ENCODE measurements at places on chromosomes 16 and 17. TPM values are rescaled to one million over a fixed set of nuclear protein-coding genes. Genes with fewer than 3 reads are reported as not detected.
A peak's percentile ranks its signal among the peaks of the same experiment; 100 is the strongest.

- H3K27me3 ChIP-seq: no peaks in the 10 kb centered on the region
- peaks cover 20% of the 10 kb centered on the region for H3K4me1 ChIP-seq
- H3K27ac ChIP-seq: peak overlapping the region; percentile 90
Observed at GRCh38 chr17:81551458-81552243, 502 bp downstream of the FAAP100 start.

- peak within 1 kb of the TSS; percentile 61 for H3K4me3 ChIP-seq
- H3K27ac ChIP-seq: peak within 1 kb of the TSS; percentile 76
- no peak for DNase-seq
- peaks cover 4% of the 10 kb centered on the region for H3K27me3 ChIP-seq
Observed at GRCh38 chr17:42760652-42761581, at the start of gene RAMP2. Gene RAMP2, plus strand, starts transcription at chr17:42761227. Its CDS starts 35 bp downstream, at chr17:42761262.

DNA sequence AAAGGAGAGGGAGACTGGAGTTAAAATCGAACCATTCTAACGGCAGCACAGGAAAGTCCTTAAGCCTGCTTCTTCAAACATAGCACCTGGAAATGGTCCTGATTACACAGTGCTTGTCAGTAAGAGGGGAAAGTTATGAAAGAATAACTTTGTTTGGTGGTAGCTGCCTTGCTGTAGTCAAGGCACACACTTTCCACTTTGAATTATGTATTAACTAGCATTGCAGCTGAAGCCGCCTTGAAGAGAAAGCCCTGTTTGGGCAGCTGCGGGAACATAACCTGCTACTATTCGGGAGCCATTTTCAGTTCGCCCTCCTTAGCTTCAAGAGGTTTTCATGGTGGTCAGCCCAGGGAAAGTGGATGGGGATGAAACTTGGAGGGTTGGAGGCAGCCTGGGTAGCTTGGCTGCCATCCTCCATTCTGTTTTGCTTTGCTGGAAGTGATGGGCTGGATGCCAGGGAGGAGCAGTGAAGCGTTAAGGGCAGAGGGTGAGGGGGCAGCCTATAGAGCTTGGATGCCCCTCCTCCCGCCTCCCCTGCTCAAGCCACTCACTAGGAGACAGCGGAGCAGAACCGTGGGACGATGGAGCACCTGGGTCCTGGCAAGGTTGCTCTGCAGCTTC, 5.3 kb upstream of the HAS3 start:
- no peaks in the 10 kb centered on the region for H3K27me3 ChIP-seq
- H3K36me3 ChIP-seq: no peaks in the 10 kb centered on the region
- H3K4me3 ChIP-seq: no peak overlapping the region
- DNase-seq: no peak

DNA sequence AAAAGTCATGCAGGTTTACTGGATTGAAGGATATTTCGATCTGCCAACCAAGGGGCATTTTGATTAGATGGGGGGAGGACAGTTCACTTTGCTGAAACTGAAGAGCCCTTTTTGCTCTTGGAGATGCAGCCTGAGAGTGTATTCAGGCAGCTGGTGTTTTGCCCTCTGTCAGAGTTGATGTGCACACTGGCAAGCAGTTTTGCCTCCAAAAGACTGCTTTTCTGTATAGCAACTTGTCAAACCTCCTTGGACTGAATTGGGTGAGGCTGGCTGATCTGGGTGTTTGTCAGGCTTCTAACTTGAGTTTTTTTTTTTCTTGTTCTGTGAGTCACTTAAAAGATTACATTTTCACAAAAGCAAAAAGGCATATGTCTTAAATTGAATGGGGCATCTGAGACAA, 22.6 kb upstream of the ANKFN1 start:
- H3K36me3 ChIP-seq: no peaks in the 10 kb centered on the region
- no peaks in the 10 kb centered on the region for H3K27me3 ChIP-seq
- H3K27ac ChIP-seq: no peak overlapping the region
- no peak for DNase-seq
- H3K4me3 ChIP-seq: no peak overlapping the region

Gene SLFN14
- total RNA-seq: not detected

Gene HYDIN
- not detected for total RNA-seq

Gene PLA2G10
- not detected for total RNA-seq

Gene MEIOB
- not detected for total RNA-seq

GRCh38 chr17:18981642-18982424, 22.7 kb downstream of the FAM83G start:
- no peaks in the 10 kb centered on the region for H3K27me3 ChIP-seq
- no peak overlapping the region for H3K4me3 ChIP-seq
- H3K36me3 ChIP-seq: no peaks in the 10 kb centered on the region
- no peak for DNase-seq
- H3K4me1 ChIP-seq: no peaks in the 10 kb centered on the region
- H3K27ac ChIP-seq: no peak overlapping the region

- peaks cover 17% of the 10 kb centered on the region for H3K36me3 ChIP-seq
- H3K27me3 ChIP-seq: no peaks in the 10 kb centered on the region
- peak overlapping the region; percentile 14 for H3K27ac ChIP-seq
- DNase-seq: no peak
- no peak overlapping the region for H3K4me3 ChIP-seq
Observed at GRCh38 chr17:4934173-4934979, 2.3 kb downstream of the GP1BA start.

Measured in gastrocnemius medialis (tissue), 4 donors.